ENCODE measurements at places on chromosomes 12 and 14.

DNA sequence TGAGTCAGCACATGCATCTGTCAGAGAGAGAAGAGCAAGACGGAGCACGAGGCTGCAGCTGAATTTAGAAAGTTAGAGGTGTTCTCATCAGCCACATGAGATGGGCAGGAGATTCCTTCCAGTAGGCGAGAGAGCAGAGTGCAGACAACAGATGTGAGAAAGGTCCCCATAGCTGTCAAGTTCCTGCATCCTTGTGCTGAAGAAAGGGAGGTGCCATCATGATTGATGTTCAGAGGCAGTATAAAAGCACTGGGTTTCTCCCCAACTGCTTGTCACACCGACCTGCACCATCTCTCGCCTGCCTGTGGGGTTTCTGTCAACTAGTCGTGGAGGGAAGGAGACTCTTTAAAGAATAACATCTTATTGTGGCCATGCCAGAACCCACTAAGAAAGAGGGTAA, at the start of gene MYBPC1:
Gene MYBPC1, plus strand, starts transcription at position 272 of the 400 bp plus-strand sequence. Its CDS starts 100 bp downstream, at position 372.
- DNase-seq: no peak

DNA sequence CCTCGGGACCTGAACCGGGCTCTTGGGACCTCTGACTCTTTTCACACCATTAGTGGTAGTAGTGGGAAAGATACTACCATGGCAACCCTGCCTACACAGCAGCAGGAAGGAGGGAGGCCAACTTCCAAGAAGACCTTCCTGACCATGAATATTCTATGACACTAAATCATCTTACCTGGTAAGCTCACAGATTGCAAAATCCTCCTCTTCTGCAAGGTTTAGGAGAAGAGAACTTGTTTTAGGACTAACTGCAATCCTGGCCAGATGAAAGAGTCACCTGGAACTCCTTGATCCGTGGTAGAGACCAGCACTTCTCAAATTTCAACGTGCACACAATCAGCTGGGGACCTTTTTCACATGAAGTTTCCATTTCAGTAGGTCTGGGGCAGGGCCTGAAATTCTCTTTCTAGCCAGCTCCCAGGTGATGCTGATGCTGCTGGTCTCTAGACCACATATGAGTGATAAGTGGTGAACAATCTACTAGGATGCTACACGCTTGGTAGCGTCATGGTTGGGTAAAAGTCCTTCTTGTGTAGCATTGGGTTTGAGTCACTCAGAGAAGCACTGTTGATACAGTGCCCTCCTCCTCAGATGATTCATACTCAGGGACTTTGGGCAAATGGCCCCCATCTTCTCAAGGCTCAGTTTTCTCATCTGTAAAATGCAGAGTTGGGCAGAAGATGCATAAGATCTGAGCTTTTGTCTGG, 35.6 kb upstream of the FICD start:
- no peak for DNase-seq

DNA sequence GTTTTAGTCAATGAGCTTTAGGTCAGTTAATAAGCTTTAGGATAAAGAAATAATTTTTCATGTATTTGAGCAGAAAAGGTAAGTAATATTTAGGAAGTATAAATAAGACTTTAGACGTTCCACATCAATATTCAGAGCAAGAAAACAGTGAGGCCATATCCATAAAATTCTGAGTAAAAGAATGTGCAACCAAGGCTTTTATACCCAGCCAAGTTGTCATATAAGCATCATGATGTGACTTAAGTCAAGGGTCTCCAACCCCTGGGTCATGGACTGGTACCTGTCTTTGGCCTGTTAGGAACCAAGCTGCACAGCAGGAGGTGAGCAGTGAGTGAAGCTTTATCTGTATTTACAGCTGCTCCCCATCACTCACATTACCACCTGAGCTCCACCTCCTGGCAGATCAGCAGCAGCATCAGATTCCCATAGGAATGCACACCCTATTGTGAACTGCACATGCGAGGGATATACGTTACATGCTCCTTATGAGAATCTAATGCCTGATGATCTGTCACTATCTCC, 74.1 kb downstream of the ZNF664 start:
- no peak for DNase-seq

GRCh38 chr14:68637106-68638021, 155.5 kb downstream of the ZFP36L1 start:
- DNase-seq: no peak

- no peak for DNase-seq
These were observed 15.5 kb upstream of the CYP46A1 start for GRCh38 chr14:99668307-99669295.

- DNase-seq: no peak
These were observed 83.3 kb upstream of the TSPAN11 start for GRCh38 chr12:30843211-30843610.

DNA sequence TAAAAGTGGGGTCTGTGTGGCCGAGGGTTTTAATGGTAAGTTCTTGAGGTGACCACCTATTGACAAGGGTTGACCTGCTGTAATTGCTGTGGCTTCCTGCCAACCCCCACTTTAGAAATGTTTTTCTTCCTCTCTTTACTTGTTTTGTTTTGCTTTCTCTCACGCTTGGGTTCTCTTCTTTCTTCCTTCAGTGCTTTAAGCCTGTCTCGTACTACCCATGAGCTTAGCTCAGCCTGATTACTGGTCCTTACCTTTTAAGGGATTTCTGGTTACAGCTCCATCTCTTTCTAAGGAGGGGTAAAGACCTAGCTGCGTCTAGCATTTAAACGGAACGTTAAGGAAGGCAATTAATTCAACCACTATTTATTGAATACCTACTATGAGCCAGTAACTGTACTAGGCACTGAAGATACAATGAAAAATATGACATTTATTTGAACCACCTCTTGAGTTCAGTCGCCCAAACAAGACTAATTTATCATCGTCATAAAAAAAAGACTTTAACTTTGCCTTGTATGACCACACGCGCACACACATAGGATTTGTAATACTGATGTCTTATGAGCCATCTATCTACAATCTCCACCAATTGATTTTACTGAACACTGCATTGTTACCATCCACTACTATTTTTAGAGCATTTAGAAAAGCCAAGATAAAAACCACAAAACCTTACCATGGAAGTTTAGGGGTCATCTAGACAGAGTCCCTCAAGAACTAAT, 888 bp upstream of the PPP1R12A start:
- peak; percentile 32 for DNase-seq

GRCh38 chr14:63881926-63882325, 29.1 kb downstream of the SYNE2 start:
- no peak for DNase-seq

GRCh38 chr12:109513051-109513450, 35.6 kb downstream of the UBE3B start:
- no peak for DNase-seq

DNA sequence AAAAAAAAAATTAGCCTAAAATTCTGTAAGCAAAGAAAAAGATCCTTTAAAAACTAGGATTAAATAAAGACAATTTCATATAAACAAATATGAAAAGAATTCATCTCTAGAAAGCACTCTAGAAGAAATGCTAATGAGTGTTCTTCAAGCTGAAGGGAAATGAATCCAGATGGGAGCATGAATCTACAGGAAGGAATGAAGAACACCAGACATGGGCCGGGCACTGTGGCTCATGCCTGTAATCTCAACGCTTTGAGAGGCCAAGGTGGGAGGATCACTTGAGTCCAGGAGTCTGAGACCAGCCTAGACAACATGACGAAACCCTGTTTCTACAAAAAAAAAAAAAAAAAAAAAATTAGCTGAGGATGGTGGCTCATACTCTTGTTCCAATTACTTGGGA, 297.2 kb downstream of the FBXL14 start:
- no peak for DNase-seq

GRCh38 chr14:71187633-71188356, 280.5 kb downstream of the PCNX1 start:
- no peak for DNase-seq

- DNase-seq: no peak
These were observed 34.4 kb upstream of the PMCH start for GRCh38 chr12:102232036-102232435.

DNA sequence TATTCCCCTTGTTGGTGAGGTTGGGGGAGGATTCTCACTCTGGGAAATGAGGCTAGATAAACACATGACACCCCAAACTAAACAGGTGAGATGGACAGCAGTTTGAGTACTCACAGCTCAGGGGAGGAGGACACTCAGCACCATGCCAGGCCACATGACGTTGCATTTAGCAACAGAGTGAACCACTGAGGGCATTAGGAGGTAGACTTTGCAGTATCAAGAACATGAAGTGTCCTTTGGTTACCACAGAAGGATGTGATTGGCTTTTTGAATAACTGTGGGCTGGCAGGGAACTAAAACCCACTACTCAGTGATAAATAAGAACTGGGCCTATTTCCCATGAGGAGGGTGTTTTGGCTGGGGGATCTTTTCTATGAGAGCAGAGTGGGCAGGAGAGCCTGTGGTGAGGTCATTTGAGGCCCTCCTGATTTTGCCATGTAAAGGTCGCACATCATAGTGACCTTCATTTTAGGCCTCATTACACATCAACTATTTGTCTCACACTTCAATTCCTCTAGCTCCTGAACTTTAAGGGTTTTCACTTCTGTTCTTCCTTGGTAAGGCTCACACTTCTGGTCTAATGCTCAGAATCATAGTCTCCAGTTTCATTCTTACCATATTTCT, 89.8 kb upstream of the PRKD1 start:
- DNase-seq: no peak

DNA sequence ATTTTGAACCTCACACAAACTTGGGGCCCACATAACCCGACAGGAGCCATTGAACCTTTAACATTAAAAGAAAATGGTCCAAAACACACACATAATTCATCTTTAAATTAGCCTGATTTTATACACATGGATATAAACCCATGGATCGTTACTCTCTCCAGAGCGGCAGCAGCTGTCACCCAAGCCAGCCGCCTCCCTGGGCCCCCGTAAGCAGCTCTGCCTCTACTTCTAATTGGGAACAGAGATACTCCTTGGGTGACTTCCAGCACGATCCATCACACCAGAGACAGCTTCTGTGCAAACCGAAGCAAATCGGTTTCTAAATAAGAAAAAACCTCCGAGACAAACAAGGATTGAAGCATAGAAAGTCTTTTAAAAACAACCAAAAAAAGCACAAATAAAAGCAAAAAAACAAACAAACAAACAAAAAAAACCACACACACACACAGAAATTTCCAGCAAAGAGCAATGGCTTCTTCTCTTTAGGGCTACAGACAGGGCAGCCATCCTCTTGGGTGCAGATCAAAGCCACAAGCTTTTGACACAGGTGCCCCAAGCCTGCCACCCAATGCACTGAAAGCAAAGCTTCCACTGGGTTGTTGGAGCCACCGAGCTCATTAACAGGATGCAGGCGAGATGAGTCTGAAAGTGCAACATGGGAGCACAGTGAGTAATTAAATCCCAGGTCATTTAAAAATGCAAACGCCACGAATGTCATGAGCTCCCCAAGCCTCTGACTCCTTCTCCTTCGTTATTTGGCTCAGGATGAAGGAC, 156.9 kb downstream of the DPF3 start:
- DNase-seq: no peak

DNA sequence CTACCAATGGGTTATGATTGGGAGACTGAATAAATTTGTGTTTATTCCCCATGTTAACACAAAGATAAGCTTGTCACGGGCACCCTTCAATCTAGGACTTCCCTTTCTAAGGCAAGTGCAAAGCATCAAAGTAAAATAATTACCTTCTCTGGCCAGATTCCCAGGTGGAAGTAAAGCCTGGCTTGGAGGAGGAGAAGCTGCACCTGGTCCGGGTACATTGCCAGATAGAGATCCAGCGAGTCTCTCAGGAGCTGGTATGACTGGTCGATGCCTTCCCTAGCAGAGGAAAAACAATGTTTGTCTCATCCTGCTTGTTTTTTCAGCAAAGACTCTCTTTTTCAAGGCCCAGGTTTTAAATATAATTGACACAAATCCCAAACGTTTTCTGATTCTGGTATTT, 24.9 kb downstream of the FBXO21 start:
- no peak for DNase-seq

DNA sequence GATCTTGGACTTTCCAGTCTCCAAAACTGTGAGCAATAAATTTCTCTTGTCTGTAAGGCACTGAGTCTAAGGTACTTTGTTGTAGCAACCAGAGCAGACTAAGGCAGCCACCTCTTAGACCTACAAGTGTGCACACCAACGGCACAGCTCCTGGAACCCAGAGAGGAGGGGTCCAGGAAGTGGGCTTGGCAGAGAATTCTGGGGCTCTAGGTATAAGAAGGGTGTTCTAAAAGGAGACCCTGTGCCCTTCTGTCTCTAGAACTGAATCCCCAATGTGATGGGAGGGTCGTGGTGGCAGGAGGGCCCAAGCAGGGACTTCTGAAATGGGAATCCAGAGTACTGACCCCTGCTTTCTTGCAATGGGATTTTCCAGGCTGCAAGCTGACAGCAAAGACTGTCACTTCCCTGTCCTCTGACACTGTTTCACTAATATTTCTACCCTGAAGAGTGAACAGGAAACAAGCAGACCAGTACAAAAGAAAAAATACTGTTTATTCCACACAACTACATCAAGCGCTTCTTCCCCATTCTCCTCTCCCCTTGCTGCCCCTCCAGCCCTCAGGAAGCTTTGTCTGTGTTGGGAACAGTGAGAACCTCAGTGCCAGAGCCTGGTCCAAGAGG, 13.6 kb upstream of the TFCP2 start:
- DNase-seq: no peak

- peak; percentile 60 for DNase-seq
These were observed 36.7 kb upstream of the PZP start for GRCh38 chr12:9244894-9245293.

DNA sequence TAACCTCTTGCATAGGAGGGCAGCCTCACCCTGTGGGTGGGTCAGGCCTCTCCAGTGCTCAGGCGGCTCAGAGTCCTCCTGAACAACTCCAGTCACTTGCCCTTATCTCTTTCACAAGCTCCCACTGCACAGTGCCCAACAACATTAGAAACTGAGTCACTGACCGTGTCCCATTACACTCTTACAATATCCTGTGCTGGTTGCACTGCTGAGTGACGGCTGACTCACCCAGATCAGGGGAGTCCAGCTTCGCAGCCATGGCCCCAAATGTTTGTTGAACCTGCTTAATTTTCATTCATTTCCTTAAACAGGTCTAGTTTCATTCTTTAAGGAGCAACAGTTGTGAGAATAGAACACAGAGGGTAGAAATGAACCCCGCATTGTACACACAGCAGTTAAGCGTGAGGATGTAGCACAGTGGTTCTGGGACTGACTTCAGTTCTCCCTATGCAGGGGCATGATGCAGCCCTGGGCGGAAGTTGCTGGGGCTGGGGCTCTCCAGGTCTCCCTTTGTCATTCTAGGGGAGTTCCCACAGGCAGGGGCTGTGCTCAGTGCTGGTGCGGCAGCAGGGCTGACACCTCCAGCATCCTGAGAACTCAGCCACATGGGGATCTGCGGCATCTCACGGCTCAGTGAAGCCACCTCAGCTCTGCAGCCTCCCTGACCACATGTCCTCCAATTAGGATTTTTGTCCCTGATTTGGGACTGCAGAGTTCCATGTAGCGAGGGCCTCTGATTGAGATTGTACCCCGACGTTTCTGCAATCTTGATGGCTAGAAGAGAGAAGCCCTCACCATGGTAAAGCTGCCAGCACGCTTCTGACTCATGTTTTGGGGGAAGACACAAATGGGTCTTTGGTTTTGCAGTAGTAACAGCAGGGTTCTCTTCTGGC, 16.1 kb downstream of the GPR68 start:
- DNase-seq: peak; percentile 46

- DNase-seq: peak; percentile 75
These were observed 14.9 kb downstream of the RNF212B start for GRCh38 chr14:23252420-23253333.

Data from mammary epithelial cell (primary cell).